ENCODE measurements at places on chromosomes 7 and 10.

DNA sequence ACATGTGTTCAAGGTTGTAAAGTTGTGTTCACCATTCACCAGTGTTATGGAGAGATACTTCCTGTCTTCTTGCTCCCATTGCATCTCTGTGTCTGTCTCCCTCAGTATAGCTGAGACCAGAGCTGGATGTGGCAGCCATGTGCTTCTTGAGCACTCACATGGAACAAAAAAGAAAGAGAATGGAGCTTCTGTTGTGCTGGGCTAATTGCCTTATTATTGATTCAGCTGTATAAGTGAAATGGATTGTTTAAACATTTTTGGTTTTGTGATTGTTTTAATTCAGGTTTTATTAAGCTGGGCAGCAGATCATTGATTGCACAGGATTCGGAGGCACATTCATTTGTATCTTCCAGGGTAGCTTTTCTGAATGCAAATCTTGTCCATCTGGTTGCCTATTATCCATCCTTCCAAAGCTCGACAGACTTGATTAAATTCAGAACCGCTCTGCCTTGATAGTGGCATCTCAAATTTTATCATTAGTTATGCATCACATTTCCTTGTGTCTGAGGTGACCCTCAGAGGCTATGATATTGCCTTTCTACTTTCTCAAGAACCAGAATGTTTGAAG, 119.9 kb downstream of the CCNY start:
- DNase-seq = no peak

DNA sequence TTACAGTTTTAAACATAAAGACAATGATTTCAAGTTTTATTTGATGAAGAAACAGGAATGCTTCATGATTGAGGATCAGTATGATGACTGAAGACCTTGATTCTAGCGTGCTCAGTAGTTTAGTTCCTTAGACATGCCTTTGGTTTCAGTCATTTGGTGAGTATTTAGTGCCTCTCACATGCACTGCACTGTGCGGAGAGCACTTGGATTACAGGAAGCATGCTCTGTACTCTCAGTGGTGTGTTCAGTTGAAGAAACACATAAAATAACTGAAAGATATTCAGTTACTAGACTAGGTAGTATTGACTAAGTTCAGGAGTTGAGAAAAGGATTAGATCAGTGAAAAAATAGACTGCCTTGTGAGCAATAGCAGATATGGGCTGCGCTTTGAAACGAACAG, 25.5 kb downstream of the RBM17 start:
- no peak for DNase-seq

DNA sequence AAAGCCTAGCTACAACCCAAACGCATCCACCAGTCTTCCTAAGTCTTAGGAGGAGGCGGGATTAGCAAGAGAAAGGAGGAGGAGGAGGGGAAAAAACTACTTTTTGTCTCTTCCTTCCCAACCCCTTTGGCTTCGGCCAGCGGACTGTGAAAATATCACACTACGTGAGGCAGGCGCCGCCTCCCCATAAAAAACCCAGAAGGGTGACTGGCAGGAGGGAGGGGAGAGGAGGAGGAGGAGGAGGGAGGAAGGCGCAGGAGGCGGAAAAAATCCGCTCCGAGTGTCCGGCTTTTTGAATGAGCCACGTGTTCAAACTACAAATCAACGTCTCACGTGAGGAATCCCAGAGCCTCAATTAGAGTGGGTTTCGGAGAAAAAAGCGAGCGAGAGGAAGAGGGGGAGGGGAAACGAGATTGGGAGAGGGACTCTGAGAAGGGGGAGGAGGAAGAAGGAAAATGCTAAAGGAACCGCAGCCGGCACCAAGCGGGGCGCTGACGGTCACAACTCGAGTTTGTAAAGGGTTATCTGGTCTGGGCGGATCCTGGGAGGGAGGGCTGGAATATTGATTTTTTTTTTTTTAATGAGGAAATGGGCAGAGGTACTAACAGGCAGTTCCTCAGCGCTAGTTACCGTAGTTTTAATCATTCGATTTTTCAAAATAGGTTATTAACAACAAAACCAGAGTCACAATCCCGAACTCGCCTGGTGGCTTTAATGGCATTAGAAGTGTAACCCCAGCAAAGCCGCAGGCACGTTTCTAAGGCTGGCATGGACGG, at the start of gene IGF2BP3:
TSS of gene IGF2BP3 (minus strand) at position 162 of the 776 bp plus-strand sequence. CDS start 381 bp downstream, outside the sequence.
- DNase-seq = peak; percentile 99

- DNase-seq = peak; percentile 63
These were observed 21.3 kb upstream of the KCNK18 start for GRCh38 chr10:117175901-117176534.

- DNase-seq = no peak
These were observed 176.4 kb downstream of the PTPN20 start for GRCh38 chr10:47087667-47088066.
